ENCODE measurements at places on chromosomes 2 and 18. TPM values are rescaled to one million over a fixed set of nuclear protein-coding genes. Genes with fewer than 3 reads are reported as not detected.

The CDH20 gene
- total RNA-seq, result not detected

The LHCGR gene
- total RNA-seq, result not detected

The C2orf66 gene
- total RNA-seq, result 0.54 TPM

DNA sequence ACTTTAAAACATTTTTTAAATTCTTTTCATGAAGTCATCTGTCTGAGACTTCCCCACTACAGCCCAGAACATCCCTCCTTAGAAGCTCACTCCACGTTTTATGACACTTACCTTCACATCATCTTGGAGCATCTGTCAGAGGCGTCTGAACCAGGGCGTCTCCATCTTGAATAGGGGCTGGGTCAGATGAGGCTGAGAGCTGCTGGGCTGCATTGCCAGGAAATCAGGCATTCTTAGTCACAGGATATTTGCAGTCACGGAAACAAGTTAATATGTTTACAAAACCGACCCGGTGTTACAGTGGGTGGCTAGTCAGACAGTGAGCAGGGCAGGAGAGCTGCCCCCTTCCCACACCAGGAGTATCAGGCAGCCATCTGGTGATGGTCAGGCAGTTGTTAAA lies 456.5 kb downstream of the FBXO15 start:
- no peaks in the 10 kb centered on the region for H3K36me3 ChIP-seq
- peaks cover 39% of the 10 kb centered on the region for H3K4me1 ChIP-seq
- DNase-seq, result peak; percentile 78

The CIB4 gene
- not detected for total RNA-seq

The BMP10 gene
- total RNA-seq, result not detected

- H3K4me3 ChIP-seq, result no peak overlapping the region
- no peaks in the 10 kb centered on the region for H3K27me3 ChIP-seq
- no peaks in the 10 kb centered on the region for H3K4me1 ChIP-seq
- H3K36me3 ChIP-seq, result no peaks in the 10 kb centered on the region
Measured at GRCh38 chr18:27731211-27731610, 445.7 kb downstream of the CDH2 start.

The ANKRD30B gene
- not detected for total RNA-seq

The UPP2 gene
- total RNA-seq, result not detected

GRCh38 chr18:13745696-13746095 lies 19.2 kb downstream of the RNMT start:
- H3K27ac ChIP-seq, result no peak overlapping the region
- H3K4me1 ChIP-seq, result no peaks in the 10 kb centered on the region
- H3K4me3 ChIP-seq, result no peak overlapping the region

GRCh38 chr18:21361307-21361880 lies 119.4 kb downstream of the GREB1L start:
- H3K27ac ChIP-seq, result no peak overlapping the region
- H3K27me3 ChIP-seq, result no peaks in the 10 kb centered on the region
- no peak for DNase-seq
- H3K4me3 ChIP-seq, result no peak overlapping the region

- no peak for DNase-seq
- peaks cover 13% of the 10 kb centered on the region for H3K27me3 ChIP-seq
- no peak overlapping the region for H3K4me3 ChIP-seq
- no peaks in the 10 kb centered on the region for H3K36me3 ChIP-seq
- H3K27ac ChIP-seq, result no peak overlapping the region
- no peaks in the 10 kb centered on the region for H3K4me1 ChIP-seq
Measured at GRCh38 chr2:126990200-126990599, 91.5 kb downstream of the TEX51 start.

Measured in astrocyte (in vitro differentiated cells and primary cell).